ENCODE measurements at places on chromosomes 3 and 15.

- no peak for DNase-seq
Measured at GRCh38 chr3:103894162-103894822, 1459.5 kb downstream of the ZPLD1 start.

DNA sequence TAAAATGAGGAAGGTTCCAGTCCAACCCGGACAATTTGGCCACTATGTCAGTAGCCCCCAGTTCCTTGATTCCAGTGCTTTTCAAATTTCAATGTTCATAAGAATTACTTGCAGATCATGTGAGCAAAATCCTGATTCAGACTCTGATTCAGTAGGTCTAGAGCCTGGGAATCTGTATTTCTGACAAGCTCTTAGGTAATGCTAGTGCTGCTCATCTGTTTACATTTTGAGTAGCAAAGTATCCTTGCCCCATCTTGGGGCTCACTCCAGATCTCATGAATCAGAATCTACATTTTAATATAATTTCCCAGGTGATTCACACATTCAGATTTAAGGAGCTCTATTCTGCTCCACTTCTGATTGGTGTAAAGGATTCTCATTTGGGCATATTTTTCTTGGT lies 142.0 kb downstream of the NAALADL2 start:
- DNase-seq, result no peak

- DNase-seq, result no peak
Measured at GRCh38 chr3:140205598-140205997, 270.6 kb downstream of the CLSTN2 start.

DNA sequence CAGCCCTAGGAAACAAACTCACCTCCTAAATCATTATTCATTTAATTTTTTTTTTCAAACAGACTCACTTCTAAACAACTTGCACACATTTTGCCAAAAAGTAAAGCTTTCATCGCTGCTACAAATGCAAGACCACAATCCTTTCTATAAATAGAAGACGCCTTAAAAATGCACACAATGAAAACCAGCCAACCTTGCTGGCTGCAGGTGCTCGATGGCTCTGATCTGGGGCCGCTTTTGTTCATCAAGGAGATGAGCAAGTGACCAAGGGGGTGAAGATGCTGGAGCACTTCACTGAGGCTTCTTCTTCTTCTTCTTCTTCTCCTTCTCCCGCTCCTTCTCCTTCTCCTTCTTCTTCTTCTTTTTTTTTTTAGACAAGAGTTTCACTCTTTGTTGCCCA lies 12.7 kb upstream of the SLC6A6 start:
- no peak for DNase-seq

- no peak for DNase-seq
Measured at GRCh38 chr3:43411429-43411828, 125.1 kb downstream of the SNRK start.

DNA sequence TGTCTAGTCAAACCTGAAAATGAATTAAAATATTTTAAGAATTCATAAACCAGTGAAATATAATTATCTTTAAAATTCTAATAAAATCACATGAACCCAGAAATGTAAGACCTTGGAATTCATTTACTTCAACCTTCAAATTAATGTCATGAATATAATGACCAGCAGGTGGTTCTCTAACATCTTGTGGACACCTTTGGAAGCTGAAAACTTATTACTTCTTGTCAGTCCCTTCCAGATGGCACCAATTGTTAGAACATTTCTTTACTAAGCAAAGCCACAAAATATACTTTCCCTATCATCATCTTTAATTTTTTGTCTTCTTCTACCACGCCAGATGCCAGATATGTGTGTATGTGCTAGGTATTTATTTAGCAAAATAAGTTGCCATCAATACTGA lies 240.0 kb downstream of the MBNL1 start:
- DNase-seq, result no peak

- DNase-seq, result no peak
Measured at GRCh38 chr3:33932010-33932764, 133.8 kb downstream of the PDCD6IP start.

DNA sequence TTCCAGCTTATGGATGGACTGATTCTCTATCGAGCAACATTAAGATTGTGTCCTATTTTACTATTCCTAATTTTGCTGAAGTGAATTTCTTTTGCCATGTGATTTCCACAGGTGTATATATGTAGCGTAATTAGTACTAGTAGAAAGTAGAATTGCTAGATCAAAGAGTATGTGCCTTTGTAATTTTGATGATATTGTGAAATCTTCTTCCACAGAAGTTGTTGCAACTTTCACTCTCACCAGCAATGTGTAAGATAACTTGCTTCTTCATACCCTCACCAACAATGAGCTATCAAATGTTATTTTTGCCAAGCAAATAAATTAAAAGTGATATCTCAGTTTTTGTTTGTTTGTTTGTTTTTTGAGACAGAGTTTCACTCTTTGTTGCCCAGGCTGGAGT lies 5.4 kb downstream of the PGBD4 start:
- DNase-seq, result no peak

DNA sequence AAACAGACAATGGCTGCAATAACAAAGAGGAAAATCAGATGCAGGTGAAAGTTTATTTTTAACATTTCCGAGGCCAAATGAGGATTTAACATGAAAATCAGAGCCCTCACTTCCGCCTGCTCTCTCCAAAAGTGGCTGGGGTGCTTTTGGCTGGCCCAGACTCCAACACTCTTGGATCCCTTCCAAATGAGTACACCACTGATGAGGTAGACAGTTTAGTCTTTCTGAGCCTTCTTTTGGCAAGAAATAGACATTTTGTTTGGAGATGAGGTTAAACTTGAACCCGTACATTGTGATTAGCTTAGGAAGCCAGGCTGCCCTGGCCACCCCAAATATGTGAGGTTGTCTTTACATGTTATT lies 51.0 kb upstream of the TRA2B start:
- no peak for DNase-seq

DNA sequence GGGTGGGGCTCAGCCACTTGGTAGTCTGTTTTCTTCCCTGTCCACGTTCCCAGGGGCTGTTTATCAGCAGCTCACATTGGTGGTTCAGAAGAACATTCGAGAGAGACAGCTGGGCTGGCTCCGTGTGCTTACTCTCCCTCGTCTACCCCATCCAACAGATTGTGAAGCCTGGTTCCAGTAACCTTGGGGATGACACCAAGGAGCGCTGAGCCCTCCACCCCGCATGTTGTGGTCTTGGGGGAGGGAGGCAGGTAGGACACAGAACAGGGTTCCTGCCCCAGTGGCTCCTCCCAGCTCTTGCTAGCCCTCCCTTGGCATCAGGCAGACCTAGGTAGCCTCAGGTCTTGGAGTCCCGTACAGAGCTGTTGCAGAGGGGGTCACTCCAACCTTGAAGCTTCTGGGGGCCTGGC lies 33.1 kb downstream of the KLF13 start:
- DNase-seq, result no peak

DNA sequence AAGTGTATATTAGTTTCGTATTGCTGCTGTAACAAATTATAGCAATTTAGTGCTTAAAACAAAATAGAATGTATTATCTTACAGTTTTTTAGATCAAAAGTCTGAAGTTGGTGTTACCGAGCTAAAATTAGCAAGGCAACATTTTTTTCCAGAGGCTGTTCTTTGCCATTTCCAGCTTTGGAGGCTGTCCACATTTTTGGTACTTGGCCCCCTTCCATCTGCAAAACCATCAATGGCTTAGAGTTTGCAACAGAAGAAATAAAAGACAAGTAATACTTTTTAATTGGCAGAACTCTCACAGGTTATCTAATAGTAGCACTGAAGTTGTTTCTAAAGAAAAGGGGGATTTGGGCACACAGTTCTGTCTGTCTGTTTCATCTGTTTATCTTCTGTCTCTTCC lies 1248.5 kb downstream of the ROBO1 start:
- no peak for DNase-seq

DNA sequence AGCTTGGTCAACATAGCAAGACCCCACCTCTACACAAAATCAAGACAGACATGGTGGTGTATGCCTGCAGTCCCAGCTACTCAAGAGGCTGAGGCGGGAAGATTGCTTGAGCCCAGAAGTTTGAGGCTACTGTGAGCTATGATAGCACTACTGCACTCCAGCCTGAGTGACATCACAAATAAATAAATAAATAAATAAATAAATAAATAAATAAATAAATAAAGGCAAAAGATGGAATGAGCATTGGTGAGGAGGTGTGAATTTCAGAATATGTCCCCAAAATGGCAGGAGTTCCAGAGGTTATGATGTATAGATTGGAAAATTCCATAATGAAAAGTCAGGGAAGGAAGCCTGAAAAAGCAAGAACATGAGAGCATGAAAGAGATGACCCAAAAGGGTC lies 249.9 kb downstream of the MEX3B start:
- no peak for DNase-seq
